ENCODE measurements at places on chromosomes 7 and 10.

DNA sequence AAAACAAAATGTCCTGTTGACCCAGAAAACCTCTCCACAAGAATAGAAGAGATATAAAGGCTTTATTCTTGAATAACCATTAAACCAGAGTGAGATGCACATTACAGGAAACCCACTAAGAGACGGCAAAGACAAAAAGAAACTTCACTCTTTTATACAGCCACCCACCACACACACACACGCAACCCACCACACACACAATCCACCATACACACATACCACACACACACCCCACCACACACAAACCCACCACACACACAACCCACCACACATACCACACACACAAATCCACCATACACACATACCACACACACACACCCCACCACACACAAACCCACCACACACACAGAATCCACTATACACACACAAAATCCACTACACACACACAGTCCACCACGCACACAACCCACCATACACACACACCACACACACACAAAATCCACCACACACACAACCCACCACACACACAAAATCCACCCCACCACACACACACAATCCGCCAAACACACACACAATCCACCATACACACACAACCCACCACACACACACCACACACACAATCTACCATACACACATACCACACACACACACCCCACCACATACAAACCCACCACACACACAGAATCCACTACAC lies 9.5 kb upstream of the REPIN1 start:
- DNase-seq, result no peak

GRCh38 chr7:149827089-149827981 lies 10.8 kb upstream of the ZNF862 start:
- DNase-seq, result no peak

- no peak for DNase-seq
These were observed 149.0 kb upstream of the INSYN2A start for GRCh38 chr10:127345231-127345965.

- DNase-seq, result no peak
These were observed 187.4 kb downstream of the CTTNBP2 start for GRCh38 chr7:117685795-117686194.

GRCh38 chr10:62302760-62303159 lies 34.1 kb upstream of the RTKN2 start:
- no peak for DNase-seq

- peak; percentile 27 for DNase-seq
These were observed 25.9 kb downstream of the RGS10 start for GRCh38 chr10:119516381-119517234.

- no peak for DNase-seq
These were observed 52.0 kb downstream of the PTEN start for GRCh38 chr10:87915406-87915805.

DNA sequence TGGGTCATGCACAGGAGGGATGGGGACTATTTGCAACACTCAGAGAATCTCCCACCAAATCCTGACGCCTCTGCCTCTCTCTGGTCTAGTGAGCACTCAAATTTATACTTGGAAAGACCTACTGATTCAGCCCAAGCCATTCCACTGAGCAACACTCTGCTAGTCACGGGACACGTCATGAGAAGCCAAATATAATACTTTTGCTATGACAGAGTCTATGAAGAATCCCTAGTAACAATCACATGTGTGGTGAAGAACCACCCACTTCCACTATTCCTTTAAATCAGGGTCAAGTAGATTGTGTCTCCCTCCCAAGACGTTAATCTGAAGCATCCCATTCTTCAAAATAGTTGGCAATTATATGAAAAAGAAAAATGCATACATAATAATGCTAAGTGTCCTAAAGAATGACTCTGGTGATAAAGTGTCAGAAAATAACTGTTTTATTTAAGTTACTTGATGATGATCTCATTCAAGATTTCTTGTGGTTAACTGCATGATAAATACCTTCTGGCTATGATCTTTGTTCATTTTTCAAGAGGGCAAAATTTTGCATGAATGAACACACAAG lies 28.5 kb downstream of the CHCHD3 start:
- DNase-seq, result no peak

DNA sequence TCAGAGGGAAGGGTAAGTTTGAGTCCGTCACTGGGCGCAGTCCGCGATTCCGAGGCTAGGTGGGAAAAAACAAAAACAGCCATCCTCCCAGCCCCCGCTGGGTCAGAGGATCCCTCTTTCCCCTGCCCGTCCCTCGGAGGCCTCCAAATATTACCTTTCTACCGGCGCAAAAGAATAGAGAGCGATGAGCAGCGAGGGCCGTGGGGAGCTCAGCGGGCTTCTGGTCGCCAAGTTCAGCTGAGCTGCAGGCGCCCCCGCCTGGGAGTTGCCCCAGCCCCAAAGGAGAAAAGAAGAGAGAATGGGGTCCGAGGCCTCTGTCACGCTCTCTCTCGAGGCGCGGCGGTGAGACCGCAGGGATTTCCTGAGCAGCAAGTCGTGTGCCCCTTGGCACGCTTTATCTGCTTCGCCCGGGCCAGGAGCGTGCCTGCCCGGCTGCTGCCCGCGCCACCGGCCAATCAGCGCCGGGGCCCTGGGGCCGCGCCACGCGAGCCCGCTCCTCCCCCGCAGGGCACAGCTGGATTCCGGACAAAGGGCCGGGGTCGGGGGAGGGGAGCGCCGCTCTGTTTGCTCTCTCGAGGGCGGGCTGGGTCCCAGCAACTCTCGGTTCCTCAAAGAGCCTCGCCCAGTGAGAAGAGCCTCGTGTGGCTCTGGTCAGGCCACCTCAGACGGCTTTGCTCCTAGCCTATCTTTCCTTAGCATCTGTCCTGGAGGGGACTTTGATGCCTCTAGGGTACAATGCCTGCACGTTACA lies at the start of gene NEUROG3:
NEUROG3 (minus strand) TSS at position 367 of the 751 bp plus-strand sequence. CDS start 379 bp downstream, outside the sequence.
- DNase-seq, result no peak

- no peak for DNase-seq
These were observed 23.2 kb upstream of the MKI67 start for GRCh38 chr10:128149267-128150014.

- no peak for DNase-seq
These were observed 180.9 kb downstream of the JCAD start for GRCh38 chr10:29878492-29878891.

GRCh38 chr10:124244256-124244877 lies 151.0 kb upstream of the CHST15 start:
- DNase-seq, result no peak

DNA sequence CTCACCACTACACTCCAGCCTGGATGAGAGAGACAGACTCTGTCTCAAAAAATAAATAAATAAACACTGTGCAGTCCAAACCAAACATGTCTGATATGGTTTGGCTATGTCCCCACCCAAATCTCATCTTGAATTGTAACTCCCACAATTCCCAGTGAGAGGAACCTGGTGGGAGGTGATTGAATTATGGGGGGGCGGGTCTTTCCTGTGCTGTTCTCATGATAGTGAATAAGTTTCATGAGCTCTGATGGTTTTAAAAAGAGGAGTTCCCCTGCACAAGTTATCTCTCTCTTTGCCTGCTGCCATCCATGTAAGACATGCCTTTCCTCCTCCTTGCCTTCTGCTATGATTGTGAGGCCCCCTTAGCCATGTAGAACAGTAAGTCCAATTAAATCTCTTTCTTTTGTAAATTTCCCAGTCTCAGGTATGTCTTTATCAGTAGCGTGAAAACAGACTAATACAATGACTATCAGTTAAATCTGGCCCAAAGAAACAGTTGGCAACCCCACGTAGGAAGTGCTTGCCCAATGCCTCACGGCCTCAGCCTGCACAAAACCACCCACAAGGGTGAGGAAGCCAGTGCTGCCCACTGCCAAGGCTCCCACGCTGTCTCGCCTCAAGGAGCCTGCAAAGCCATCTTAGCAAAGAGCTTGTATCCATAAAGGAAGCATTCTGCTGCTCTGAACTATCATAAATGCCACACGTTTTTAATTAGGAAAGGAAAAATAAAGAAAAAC lies 64.7 kb downstream of the PIK3AP1 start:
- no peak for DNase-seq

DNA sequence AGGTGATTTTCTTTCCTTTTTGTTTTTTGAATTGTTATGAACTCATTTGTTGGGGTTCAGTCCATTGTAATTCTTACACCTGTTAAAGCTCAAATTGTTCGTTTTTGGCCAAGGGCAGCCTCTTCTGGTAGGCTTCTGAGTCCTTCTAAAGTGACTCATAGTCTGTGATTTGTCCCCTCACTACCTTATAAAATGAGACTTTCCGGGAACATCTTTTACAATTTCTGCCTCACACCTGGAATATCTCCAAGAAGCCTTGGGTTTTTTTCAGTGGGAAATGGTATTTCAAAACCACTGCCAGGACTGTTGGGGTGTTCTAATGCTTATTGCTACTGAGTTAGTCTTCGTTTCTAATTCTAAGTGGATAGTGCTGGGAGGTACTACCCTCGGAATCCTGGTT lies 56.7 kb downstream of the BMPR1A start:
- DNase-seq, result no peak

GRCh38 chr7:157294773-157295172 lies 42.0 kb upstream of the DNAJB6 start:
- no peak for DNase-seq
